Stimulated activated CD4-positive, alpha-beta T cell treated with anti-CD3 and anti-CD28 coated beads, TNF-alpha, amount 100 ng/mL, for 1 hour (primary cell): ENCODE measurements at places on chromosomes 2 and 18.

GRCh38 chr18:51614967-51615571 is 417.6 kb upstream of the MEX3C start:
- no peak for DNase-seq

GRCh38 chr2:29270701-29271121 is 155.5 kb downstream of the CLIP4 start:
- DNase-seq, result no peak

DNA sequence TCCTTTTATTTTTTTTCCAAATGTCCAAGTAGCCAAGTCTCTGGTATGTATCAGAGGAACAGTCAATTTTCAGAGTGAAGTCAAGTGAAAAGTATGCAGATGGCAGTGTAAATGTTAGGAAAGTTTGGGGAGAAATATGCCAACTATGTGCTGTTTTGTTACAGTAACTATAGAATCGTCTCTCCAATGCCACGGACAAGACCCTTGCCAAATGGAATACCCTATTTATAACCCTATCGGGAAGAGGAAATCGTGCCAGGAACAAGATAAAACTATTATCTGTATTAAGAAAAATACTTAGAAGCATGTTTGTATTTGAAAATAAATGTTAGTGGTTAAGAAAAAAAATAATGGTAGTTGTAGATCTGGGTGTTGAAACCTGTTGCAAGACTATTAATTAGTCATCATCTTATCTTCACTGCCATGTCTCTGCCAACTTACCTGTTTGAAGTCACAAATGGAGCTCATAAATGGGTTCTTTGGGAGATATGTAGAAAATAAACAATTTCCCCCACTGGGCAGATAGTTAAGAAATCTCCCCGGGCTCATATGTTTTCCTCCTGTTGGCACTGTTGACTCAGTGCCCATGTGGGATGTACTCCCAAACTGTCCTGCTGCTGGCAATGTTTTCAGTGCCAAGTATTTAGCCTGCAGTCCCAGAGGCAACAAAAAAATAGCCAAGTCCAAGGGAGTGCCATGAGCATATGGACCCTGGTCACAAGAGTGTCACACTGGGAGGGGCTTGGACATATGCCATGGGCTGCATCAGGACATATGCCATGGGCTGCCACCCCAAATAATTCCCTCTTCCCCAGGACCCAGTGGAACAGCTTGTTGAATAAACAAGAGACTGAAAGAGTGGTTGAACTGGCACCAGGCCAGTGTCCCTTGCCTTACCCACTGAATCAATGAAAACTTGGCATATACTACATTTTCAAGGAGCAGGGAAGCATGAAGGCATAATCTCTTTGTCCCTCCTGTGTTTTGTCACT is 366.9 kb downstream of the OSR1 start:
- no peak for DNase-seq

GRCh38 chr2:108314586-108315296 is 26.0 kb downstream of the SULT1C2 start:
- no peak for DNase-seq

DNA sequence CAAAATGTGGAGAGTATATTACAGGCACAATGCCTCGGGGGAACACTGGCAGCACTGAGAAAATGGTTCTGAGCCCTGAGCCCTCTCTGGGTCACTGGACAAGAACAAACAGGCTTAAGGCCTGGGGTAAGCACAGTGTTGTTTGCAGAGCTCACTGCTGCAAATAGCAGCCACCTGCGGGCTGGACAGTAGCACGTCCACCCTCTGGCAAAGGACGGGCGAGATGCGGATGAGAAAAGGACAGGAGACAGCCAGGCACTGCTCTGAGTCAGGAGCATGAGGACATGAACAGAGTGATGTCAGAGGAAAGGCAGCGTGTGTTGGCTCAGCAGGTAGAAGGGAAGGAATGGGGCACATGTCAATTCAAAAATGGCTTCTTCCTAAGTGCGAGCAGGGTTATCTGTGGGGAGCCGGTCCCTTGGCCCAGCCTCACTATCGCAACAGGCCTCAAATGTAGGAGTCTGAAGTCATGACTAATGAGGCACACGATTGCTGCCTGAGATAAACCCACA is 25.9 kb upstream of the NEB start:
- no peak for DNase-seq

- no peak for DNase-seq
Measured at GRCh38 chr2:48733067-48733503, 22.4 kb downstream of the LHCGR start.

GRCh38 chr2:226093364-226093763 is 693.9 kb downstream of the NYAP2 start:
- no peak for DNase-seq

- no peak for DNase-seq
Measured at GRCh38 chr2:231256494-231256893, 58.1 kb downstream of the ARMC9 start.

- DNase-seq, result no peak
Measured at GRCh38 chr18:76452357-76452756, 42.7 kb downstream of the ZNF516 start.

GRCh38 chr2:67448648-67449047 is 51.5 kb downstream of the ETAA1 start:
- DNase-seq, result no peak

- no peak for DNase-seq
Measured at GRCh38 chr18:71936744-71937143, 607.4 kb downstream of the CBLN2 start.

- DNase-seq, result no peak
Measured at GRCh38 chr2:39989888-39990287, 210.8 kb upstream of the THUMPD2 start.

DNA sequence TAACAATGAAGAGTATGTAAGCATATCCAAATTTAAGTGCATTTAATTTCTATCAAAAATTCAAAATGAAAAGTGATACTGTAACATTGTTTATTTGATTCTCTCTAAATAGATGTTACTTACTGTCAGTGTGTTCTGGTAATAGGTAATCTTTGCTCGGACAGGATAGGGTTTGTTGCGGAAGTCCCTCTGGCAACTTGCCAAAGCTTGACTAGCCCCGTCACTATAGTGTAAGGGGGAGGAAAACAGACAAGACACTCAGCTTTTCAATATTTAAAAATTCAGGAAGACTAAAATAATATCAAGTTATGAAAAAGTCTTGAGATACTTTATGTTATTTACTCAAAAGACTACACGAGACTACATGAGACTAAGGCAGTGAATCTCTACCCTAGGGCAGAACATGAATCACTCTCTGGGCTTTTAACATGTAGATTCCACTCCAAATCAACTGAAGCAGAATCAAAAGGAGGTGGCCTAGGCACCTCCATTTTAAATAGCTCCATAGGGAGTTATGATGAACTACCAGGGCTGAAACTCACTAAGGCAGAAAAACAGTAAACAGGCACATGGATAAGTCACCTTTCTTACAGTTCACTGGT is 5.9 kb downstream of the LMAN1 start:
- no peak for DNase-seq

GRCh38 chr2:126786765-126787164 is 111.9 kb upstream of the TEX51 start:
- DNase-seq, result no peak
